Posterior cingulate gyrus (tissue), 11 donors: ENCODE measurements at places on chromosomes 11 and 22.

GRCh38 chr11:77249427-77249826, 52.1 kb downstream of the GDPD4 start:
- DNase-seq: no peak

- peak; percentile 52 for DNase-seq
Measured at GRCh38 chr22:34067031-34067430, 146.8 kb upstream of the LARGE1 start.

DNA sequence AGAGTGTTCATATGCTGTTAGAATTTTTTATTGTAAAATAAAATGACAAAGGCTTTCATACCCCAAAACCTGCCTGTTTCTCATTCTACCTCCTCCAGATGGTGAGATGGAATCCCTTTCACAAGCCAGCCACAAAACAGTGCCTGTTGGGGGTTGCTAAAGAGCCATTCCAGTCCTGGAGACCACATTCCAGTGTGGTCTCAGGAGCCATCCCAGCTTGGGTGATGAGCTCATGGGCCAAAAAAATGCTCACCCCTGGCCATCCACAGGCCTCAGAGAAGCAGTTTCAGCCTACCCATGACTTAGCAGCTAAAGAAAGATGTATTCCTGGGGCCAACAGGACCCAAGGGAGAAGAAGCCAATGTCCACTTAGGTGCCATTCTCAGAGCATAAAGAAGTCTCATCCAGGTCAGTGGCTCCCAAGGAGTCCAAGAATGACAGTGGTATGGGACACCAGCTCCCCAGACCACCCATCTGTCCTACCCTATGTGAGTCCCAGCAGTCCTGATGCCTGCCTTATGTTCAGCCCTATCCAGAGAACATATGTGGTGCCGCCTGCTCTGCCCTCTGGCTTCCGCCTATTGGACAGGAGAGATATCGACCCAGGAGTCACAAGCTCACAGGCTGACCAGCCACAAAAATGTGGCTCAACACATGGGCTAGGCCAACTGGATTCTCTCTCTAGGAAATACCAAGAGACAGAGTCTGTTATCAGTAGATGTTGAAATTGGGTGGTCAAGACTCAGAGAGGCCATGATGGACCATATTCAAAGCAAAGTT, 26.4 kb downstream of the C11orf91 start:
- no peak for DNase-seq

- DNase-seq: no peak
Measured at GRCh38 chr22:33720166-33720878, 200.0 kb downstream of the LARGE1 start.

DNA sequence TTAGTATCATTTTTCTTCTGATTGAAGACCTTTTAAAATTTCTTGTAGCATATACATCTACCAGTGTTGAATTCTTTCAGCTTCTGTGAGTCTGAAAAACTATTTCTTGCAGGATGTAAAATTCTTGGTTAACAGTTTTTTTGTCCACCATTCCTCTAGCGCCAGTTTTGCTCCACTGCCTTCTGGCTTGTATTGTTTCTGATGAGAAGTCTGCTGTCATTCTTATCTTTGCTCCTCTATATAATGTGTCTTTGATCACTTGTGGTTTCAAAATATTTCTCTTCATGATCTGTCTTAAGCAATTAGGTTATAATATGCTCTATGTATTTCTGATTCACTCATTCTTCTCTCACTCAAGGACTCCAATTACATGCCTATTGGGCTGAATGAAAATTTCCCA, 152.3 kb downstream of the INSC start:
- no peak for DNase-seq

- DNase-seq: no peak
Measured at GRCh38 chr11:86186386-86186785, 58.2 kb upstream of the EED start.

GRCh38 chr11:61542705-61543104, 34.2 kb downstream of the LRRC10B start:
- DNase-seq: no peak

- no peak for DNase-seq
Measured at GRCh38 chr11:29300420-29300819, 716.4 kb downstream of the KCNA4 start.

GRCh38 chr11:119730789-119731386, 1.9 kb upstream of the NECTIN1 start:
- no peak for DNase-seq

DNA sequence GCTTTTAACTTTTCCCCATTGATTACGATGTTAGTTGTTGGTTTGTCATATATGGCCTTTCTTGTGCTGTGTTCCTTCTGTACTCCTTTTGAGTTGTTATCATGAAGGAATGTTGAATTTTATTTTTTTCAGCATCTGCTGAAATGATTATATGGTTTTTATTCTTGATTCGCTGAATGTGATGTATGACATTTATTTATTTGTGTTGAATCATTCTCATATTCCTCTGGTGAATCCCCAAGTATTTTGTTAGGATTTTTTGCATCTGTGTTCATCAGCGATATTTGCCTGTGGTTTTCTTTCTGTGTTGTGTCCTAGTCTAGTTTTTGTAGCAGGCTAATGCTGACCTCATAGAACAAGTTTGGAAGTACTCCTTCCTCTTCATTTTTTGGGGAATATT, 78.2 kb downstream of the GGT1 start:
- no peak for DNase-seq

DNA sequence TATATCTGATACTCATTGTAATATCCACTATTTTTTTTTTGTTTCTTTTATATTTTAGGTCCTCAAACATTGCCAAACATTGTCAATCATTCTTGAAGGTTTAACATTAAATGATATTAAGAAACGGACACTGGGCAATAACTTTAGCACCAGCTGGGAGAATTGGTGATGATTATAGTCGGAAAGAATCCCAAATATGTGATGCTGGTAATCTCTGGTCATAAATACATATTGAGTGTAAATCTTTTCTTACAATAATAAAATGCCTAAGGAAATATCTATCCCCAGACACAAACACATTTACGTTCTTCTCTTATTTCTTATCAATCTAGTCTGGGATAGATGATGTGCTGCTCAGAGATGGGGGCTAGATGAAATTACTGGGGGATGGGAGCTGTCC, 25.2 kb downstream of the OR51E2 start:
- no peak for DNase-seq

DNA sequence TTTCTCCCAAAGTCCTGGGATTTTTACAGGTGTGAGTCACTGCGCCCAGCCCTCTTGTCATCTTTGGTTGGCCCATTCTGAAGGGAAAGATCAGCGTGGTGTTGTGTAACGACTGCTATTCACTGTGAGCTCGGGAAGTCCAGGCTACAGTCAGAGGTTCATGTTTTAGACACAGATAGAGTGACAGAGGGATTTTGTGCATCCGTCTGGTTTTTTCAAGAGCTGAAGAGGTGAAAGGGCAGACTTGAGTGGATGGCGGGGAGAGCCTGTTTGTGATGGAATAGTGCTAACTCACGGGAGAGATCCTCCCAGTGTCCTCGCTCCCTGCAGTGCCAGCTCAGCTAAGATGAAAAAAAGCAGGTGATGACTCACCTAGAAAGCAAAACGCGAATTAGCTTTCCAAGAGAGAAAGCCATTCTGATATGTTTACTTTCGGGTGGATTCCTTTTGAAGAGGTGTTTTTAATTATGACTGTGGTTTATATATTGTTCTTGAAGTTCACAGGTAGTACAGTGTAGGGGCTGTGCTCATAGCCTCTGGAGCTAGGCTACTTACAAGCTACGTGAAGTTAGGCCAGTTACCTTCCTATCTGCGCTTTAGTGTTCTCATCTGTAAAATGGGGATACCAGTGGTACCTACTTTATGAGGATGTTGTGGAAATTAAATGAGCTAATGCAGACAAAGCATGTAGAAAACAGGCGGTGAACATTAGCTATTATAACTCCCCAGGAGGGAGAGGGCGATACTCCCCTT, 67.2 kb downstream of the C11orf91 start:
- peak; percentile 14 for DNase-seq

GRCh38 chr11:31355817-31356216, 13.7 kb downstream of the DCDC1 start:
- no peak for DNase-seq

DNA sequence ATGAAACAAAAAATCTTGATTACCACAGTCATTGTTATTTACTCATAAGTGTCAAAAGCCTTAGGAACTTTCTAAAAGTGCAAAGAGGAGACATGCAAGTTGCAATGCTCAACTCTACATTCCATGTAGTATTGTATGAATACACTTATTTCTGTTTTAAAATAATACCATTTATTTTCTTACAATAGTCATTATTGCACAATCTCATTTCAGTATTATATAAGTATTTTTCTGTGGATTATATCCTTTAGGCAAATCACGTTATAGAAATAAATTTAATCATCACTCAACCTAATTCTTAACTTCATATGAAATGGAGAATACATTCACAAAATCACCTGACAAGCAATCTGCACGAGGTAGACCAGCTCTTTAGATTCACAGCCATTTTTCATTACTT, 98.8 kb downstream of the ARHGAP32 start:
- no peak for DNase-seq

GRCh38 chr11:35846874-35847273, 97.0 kb upstream of the LDLRAD3 start:
- DNase-seq: no peak

GRCh38 chr11:69890476-69890875, 71.3 kb upstream of the FGF3 start:
- DNase-seq: no peak
